RWPE1 (cell line): ENCODE measurements at places on chromosomes 6 and 20.

DNA sequence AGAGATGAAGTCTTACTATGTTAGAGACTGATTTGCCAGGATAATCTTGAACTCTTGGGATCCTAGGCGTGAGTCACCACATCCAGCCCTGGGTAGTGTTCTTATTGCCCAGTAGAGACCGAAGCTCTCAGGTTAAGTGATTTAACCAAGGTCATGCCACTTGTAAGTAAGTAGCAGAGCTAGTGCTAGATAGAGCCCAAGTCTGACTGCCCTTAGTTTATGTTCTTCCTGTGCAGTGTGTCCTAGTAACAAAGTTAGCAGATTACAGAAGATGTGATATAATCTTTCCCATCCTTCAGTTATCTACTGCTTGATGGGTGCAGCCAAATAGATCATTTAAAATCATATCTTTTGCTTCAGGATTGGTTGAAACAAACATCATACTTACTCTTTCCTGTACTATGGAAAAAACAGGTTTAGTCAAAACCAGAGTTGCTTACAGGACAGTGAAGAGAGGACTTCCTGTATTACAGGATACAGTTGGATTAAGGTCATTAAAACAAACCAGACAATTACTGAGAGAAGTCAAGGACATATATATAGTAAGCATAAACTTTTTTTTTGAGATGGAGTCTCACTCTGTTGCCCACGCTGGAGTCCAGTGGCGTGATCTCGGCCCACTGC is 9.5 kb upstream of the PABPC1L start:
- DNase-seq = no peak

DNA sequence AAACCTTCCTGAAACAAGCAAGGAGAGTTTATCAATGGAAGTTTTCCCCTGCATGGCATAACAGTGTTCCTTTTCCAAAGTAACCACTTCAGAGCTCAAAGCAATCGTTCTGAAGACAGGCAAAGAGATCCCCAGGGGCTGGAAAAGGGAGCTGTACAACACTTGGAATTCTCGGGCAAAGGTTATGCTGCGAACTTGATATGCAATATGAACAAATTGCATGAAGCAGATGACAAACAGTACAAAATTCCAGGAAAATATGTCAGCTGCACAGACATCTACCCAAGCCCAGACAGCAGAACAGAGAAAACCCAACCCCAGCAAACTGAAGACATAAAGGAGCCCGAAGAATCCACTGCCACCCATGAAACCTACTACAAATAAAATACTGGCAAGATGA is 18.4 kb downstream of the POPDC3 start:
- DNase-seq = no peak

DNA sequence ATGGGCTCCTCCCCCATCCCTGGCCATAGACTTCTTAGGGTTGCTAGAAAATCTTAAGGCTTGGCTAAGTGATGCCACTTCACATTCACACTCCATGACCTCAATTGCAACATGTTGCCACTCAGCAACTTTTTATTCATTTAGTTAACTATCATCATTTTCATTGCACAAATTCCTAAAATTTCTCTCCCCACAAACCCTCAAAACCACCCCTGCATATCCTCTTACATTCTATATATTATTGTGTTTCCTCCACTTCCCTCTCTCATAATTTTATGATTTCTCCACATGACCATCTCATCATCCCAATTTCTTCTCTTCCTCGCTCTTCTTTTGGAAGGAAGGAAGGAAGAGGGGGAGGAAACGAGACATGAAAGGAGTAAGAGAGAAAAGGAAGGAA is 436.0 kb downstream of the HACE1 start:
- no peak for DNase-seq

- DNase-seq = no peak
Observed at GRCh38 chr6:155116571-155116910, 121.4 kb downstream of the TIAM2 start.

GRCh38 chr20:39607141-39607540 is 645.0 kb downstream of the DHX35 start:
- DNase-seq = no peak

GRCh38 chr6:13461805-13462204 is 25.6 kb downstream of the GFOD1 start:
- DNase-seq = no peak

- no peak for DNase-seq
Observed at GRCh38 chr20:6940048-6940447, 172.6 kb downstream of the BMP2 start.

GRCh38 chr6:126641641-126642040 is 301.7 kb downstream of the CENPW start:
- DNase-seq = no peak

GRCh38 chr6:138520463-138520862 is 21.2 kb upstream of the NHSL1 start:
- DNase-seq = peak; percentile 13

DNA sequence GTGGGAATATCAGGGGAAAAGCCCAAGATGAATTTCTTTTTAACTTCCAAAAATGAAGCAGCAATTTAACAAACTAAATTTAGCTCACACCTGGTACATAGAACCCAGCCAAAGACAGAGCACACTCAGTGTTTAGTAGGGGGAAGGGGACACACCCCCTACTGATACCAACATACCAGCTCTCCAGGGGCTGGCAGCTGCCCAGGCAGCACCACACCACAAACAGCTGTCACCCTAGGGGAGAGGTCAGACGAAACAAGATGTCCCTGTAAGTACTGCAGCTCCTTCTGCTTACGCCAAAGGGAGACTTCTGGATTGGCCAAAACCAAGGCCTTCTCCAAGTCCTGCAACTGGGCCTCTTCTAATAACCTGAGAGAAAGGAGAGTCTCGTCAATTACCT is 26.0 kb downstream of the MDN1 start:
- no peak for DNase-seq
